Vagina (tissue), 2 donors: ENCODE measurements at places on chromosomes 3 and 15.

DNA sequence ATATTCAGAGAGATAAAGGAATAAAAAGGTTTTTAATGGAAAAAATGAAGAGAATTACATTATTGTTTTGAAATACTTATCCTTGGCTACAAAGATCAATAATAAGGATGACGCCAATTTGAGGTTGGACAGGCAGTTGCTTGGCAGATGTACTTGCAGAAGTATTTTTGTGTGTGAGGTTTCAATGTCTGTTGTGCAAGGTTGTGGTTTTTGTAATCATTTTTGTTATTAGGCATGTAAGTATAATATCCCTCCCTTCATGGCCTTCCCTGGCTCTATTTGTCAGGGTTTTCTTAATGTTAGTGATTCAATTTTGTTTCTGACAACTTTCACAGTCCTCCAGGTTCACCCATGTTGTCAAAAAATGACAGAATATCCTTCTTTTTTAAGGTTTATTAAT is 105.9 kb downstream of the OTOL1 start:
- no peaks in the 10 kb centered on the region for H3K27me3 ChIP-seq
- no peak overlapping the region for H3K27ac ChIP-seq
- no peaks in the 10 kb centered on the region for H3K4me1 ChIP-seq
- H3K36me3 ChIP-seq: no peaks in the 10 kb centered on the region
- no peak for DNase-seq
- H3K4me3 ChIP-seq: no peak overlapping the region

GRCh38 chr3:23797491-23797890 is 8.3 kb upstream of the UBE2E1 start:
- H3K27ac ChIP-seq: no peak overlapping the region
- H3K36me3 ChIP-seq: no peaks in the 10 kb centered on the region
- no peaks in the 10 kb centered on the region for H3K4me1 ChIP-seq
- H3K27me3 ChIP-seq: no peaks in the 10 kb centered on the region
- no peak for DNase-seq

DNA sequence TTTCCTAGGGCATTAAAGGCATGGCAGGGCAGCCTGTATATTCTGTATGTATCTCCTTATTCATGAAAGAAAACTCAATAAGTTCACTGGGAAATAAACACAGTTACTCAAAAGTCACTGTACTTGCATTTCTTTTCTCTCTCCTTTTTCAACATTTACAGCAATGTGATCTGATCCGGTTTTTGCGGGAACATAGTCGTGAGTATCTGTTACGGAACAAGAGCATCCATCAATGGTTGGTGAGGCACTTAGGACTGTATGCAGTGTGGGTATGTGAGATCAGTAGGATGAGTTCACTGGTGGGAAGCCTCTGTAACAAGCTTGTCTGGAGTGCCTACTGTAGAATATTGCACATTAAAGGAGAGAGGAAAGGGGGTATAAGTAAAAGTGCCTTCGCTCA is 80.7 kb downstream of the COL6A5 start:
- H3K27me3 ChIP-seq: no peaks in the 10 kb centered on the region
- H3K36me3 ChIP-seq: no peaks in the 10 kb centered on the region
- H3K4me1 ChIP-seq: no peaks in the 10 kb centered on the region
- H3K4me3 ChIP-seq: no peak overlapping the region

DNA sequence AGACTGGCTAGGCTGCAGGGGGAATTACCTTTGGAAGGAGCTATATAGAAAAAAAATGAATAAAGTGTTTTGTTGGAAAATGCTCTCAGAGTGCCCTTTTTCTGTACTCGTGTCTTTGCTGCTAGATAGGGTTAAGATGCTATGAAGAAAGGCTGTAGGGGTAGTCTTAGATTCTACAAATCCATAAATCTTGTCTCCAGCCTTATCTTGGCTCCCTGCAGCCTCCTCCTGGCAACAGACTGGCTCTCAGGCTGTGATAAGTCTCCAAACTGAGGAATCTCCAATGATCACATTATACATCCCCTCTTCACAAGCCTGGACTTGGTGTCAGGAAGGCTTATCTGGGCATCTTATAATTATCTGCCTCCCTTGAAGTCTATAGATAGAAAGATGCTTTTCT is 9.3 kb downstream of the LPCAT4 start:
- DNase-seq: no peak
- no peaks in the 10 kb centered on the region for H3K27me3 ChIP-seq
- H3K36me3 ChIP-seq: peaks cover 16% of the 10 kb centered on the region
- H3K4me3 ChIP-seq: no peak overlapping the region
- peaks cover 7% of the 10 kb centered on the region for H3K4me1 ChIP-seq
- no peak overlapping the region for H3K27ac ChIP-seq

- H3K36me3 ChIP-seq: no peaks in the 10 kb centered on the region
- no peak overlapping the region for H3K4me3 ChIP-seq
- H3K27ac ChIP-seq: no peak overlapping the region
- no peaks in the 10 kb centered on the region for H3K27me3 ChIP-seq
These were observed 405.9 kb upstream of the ZNF385D start for GRCh38 chr3:22156868-22157267.

- H3K36me3 ChIP-seq: no peaks in the 10 kb centered on the region
- H3K27me3 ChIP-seq: no peaks in the 10 kb centered on the region
- H3K4me3 ChIP-seq: no peak overlapping the region
- no peak for DNase-seq
- peak overlapping the region; percentile 14 for H3K27ac ChIP-seq
These were observed 52.4 kb downstream of the KLF13 start for GRCh38 chr15:31379042-31379441.

- H3K36me3 ChIP-seq: peaks cover 3% of the 10 kb centered on the region
- peak overlapping the region; percentile 6 for H3K27ac ChIP-seq
- DNase-seq: no peak
- no peaks in the 10 kb centered on the region for H3K27me3 ChIP-seq
- no peak overlapping the region for H3K4me3 ChIP-seq
These were observed 32.8 kb upstream of the NFKBIZ start for GRCh38 chr3:101816215-101817149.

DNA sequence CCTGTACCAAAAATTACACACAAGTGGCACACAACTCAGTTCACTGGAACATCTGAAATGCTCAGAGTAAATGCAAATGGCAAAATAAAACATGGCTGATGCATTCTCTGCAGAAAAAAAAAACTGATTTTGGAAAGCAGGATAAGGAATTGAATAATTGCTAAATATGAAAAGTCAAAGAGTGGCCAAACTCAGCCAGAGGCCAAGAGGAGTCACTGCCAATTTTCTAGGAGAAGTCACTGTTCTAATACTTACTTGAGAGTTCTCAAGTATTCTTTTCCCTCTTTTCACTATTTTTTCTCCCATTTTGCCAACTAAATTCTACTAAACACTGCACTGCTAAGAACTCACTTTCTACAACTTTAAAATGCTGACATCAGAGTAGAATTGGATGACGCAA is 1018.6 kb downstream of the TUSC7 start:
- no peak for DNase-seq
- H3K27me3 ChIP-seq: no peaks in the 10 kb centered on the region
- no peak overlapping the region for H3K4me3 ChIP-seq

DNA sequence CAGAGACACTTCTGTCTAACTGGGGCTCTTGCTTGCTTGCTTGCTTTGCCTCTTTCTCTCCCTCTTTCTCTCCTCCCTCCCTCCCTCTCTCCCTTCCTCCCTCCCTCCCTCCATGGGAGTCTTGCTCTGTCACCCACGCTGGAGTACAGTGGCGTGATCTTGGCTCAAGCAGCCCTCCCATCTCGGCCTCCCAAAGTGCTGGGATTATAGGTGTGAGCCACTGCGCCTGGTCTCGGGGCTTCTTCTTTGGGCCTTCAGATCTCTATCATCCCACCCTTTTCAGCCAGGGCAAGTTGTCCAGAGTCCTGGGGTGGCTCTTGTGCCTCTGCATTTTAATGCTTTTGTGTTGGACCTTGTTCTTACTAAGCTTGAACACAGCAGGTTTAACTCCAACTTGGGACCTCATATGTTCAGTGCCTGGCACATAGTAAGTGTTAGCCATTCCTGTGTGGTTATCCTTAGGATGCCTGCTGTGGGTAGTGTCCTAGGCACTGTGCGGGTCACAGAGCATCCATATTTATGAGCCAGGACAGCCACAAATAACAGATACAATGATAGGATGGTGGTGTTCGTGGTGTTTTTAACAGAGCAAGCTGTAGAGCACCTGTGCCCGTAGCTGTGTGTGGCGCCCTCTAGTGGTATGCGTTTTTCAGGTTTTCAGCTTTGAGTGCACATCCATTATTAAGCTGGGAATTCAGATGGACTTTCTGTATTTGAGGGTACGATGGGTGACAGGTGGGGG is 75.1 kb downstream of the CCK start:
- no peaks in the 10 kb centered on the region for H3K4me1 ChIP-seq
- DNase-seq: no peak
- H3K4me3 ChIP-seq: no peak overlapping the region
- H3K36me3 ChIP-seq: no peaks in the 10 kb centered on the region
- H3K27me3 ChIP-seq: no peaks in the 10 kb centered on the region

- no peak overlapping the region for H3K4me3 ChIP-seq
- H3K4me1 ChIP-seq: peaks cover 56% of the 10 kb centered on the region
- no peak for DNase-seq
- H3K36me3 ChIP-seq: no peaks in the 10 kb centered on the region
- peak overlapping the region; percentile 31 for H3K27ac ChIP-seq
These were observed 81.4 kb downstream of the TM4SF4 start for GRCh38 chr3:149555927-149556326.

GRCh38 chr15:86165265-86166211 is 85.9 kb downstream of the AGBL1 start:
- peak overlapping the region; percentile 62 for H3K27ac ChIP-seq
- H3K36me3 ChIP-seq: no peaks in the 10 kb centered on the region
- H3K27me3 ChIP-seq: no peaks in the 10 kb centered on the region
- no peak overlapping the region for H3K4me3 ChIP-seq
- no peak for DNase-seq

DNA sequence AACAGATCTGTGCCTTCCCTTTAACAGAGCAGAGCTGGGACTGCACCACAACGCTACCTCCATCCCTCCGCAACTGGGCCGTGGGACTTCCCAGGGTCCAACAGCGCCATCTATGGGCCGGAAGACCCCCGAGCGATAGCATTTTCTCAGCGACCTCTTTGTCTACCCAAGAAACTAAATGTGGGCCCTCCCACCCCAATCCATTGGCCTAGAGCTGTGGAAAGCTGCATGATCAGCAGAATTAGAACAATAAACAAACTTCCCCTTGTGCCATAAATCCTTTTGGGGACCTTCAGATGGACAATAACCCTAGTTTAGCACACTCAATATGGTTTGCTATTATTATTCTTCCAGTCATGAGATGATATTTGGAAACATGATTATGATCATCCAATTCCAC is 74.8 kb upstream of the NTRK3 start:
- no peaks in the 10 kb centered on the region for H3K27me3 ChIP-seq
- H3K4me3 ChIP-seq: no peak overlapping the region
- no peak for DNase-seq
- no peaks in the 10 kb centered on the region for H3K36me3 ChIP-seq
- no peak overlapping the region for H3K27ac ChIP-seq

- peaks cover 13% of the 10 kb centered on the region for H3K4me1 ChIP-seq
- no peaks in the 10 kb centered on the region for H3K27me3 ChIP-seq
- no peak overlapping the region for H3K4me3 ChIP-seq
- no peak overlapping the region for H3K27ac ChIP-seq
- no peaks in the 10 kb centered on the region for H3K36me3 ChIP-seq
These were observed 18.4 kb upstream of the KLF13 start for GRCh38 chr15:31308185-31308639.
